ENCODE measurements at places on chromosomes 5 and 9.

- no peak for DNase-seq
Measured at GRCh38 chr5:99243111-99243510, 314.3 kb upstream of the CHD1 start.

- no peak for DNase-seq
Measured at GRCh38 chr9:104786293-104786692, 22.4 kb downstream of the NIPSNAP3B start.

DNA sequence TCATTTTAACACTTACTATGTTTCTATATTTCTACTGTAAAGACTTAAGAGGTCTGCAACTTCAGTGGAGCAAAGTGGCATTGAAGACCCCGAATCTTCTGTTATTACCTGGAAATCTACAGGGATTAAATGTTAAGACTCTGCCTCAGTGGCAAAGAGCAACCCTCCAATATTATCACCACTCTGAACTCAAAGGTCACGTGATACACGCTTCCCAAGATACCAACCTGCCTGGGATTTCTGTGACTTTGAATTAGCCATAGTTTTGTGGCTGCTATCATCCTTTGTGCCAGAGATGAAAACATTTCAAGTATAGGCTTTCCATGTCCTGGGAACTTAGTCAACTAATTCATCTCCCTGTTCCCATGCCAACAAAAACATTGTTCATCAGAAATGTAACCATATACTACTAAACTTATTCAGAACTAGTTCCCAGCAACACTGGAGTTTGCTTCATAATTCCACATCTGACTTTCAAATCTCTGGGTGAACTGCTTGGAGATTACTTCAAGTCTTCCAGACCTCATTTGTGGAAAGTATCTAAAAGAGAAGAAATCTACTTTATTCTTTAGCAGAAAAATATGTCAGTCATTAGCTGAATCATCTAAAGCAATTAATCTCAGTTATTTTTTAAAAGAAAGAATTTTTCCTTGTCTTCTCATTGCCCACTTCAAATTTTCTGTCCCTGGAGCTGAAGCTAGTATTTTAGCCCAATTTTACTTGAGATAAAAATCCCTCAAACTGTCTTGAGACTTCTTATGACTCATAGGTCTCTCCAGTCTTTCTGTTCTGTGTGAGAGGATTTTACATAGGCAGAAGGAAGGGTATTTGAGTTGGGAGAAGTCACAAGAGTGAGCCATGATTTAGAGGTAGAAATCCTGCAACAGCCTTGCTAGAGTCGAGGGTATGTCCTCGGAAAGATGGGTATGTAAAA, 83.0 kb downstream of the ZNF462 start:
- DNase-seq = no peak

DNA sequence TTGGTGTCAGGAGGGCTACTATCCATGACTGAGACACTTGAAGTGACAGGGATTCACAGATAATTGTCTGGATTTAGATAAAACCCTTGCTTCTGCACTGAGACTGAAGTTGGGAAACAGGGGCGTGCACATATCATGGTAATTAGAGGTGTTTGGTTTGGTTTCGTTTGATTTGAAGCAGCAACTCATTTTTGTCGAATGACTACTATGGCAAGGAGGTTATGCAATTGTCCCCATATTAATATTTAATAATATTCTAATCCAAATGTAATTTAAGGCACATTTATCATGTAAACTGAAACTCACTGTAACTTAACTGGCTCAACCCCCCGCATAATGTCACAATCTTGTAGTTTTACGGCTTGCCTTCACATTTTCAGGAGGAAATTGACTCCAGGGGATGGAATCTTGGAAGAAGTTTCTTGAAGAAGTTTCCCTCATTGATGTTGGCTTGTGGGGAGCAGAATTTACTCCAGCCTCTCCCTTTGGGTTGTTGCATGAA, 12.5 kb downstream of the ZNF366 start:
- DNase-seq = no peak

- DNase-seq = no peak
Measured at GRCh38 chr5:145804701-145805100, 30.4 kb downstream of the PRELID2 start.

GRCh38 chr5:179127136-179128040, 67.2 kb downstream of the ZNF354C start:
- DNase-seq = no peak

- no peak for DNase-seq
Measured at GRCh38 chr5:139903795-139904565, 108.4 kb downstream of the PSD2 start.

- DNase-seq = no peak
Measured at GRCh38 chr9:122258886-122259415, 5.7 kb downstream of the RBM18 start.

DNA sequence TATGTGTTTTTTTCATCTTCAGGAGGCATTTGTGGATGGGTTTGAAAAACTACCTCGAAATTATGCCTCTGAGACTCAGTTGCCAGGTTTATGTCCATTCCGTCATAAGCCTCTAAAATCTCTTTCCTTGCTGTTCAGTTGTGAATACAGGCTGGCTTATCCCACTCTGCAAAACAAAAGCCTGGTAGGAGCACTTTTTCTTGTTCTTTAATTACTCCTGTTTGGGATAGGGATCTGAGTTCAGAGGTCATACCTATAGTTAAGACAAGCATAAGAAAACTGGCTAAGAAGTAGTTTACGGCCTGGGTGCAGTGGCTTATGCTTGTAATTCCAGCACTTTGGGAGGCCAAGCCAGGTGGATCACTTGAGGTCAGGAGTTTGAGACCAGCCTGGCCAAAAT, 24.4 kb downstream of the ZNF131 start:
- no peak for DNase-seq

DNA sequence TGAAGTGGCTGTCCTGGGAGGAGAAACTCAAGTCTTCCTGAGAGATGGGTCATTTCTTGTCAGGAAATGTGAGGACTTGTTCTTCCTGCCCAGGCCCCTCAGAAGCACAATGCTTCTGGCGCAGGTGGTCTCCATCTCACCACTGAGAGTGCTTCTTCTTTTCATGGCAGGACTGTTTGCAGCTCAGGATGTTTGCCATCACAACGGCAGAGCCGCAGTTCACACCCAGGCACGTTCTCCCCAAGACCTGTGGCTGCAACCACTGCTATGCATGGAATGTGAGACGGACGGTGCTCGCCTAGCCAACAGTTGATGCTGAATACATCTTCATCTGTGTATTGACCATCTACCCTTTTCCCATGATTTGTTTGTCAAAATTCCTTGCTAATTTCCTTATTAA, 216.3 kb downstream of the GADD45G start:
- DNase-seq = no peak

DNA sequence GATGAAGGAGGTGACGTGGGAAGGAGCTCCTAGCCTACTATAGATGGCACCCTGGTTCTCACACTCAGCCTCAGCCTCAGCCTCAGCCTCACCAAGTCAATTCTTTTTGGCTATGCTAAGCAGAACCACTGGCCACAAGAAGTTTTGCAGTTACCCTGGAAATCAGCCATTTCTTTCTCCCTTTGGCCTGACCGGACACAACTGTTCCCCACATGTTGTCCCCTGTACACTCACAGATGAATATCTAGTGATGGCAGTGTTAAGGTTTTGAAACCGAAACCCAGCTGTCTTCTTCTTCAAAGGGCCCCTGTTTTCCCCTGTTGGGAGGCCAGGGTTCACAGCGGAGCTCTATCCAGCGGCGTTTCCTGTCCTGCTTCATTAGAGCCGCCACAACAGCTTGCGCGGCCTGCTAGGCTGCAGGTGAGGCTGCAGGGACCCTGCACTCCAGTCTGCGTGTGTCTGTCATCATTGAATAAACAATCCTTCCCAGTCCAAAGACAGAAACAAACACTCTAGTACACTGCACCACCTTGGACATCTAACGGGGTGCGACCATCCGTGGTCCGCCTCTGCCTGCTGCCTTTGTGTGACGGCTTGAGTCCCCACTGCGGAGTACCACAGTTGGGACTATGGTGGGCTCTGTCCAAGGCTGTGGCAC, 250.5 kb downstream of the DENND1A start:
- peak; percentile 72 for DNase-seq

- DNase-seq = no peak
Measured at GRCh38 chr5:103313056-103313455, 54.5 kb downstream of the MACIR start.

DNA sequence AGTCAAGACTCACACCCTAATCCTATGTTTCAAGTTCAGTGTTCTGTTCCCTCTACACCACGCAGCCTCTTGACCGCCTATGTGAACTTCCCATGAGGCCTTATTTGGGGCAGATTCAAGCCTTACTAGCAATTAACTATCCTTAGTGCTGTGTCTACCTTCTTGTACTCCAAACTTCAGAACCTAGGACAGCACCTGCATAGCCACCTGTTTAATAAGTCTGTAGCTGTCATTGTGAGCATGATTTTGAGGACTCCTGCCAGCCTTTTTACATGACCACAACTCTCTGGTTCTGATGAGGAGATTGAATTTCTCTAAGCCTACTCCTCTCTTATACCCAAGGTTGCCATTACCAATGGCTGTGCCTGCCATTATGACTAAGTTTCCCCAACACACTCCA, 50.8 kb upstream of the PCSK1 start:
- DNase-seq = no peak

DNA sequence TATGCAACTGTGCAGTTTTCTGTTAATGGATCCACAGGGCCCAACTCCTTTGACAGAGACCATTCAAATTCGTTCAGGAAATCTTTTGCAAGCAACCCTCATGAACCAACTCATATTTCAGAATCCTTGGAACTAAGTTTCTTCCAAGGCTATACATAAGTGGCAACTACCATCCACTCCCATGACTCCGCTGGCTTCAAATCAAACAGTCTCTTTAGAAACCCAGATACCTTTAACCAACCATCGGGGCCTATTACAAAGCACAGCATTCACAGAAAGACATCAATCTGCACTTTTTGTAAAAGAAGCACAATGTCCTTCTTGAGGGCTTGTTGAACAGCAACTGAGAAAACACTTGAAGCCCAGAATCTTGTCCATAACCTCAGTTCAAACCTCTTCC, 526.9 kb downstream of the DTWD2 start:
- DNase-seq = no peak

Data from NCI-H510A treated with DMSO at 0.1 percent for 48 hours (cell line).